ENCODE measurements at places on chromosomes 2 and 18.
A peak's percentile ranks its signal among the peaks of the same experiment; 100 is the strongest.

DNA sequence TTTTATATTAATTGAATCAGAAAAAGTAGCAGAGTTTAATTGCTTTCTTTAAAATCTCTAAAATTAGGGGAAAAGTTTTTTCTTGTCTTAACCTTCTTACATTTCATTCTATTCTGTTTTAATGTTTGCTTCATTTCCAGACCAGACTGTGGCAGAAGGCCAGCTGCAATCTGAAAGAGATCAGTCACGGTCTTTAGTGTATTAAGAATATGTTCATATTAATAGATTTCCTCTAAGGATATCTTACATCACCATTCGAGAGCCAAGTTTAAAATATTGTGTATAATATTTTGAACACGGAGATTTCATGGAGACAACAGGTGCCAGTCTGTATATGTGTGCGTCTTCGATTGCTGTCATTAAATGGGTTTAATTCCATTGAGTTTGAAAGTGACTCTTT, 230.9 kb upstream of the ZSWIM2 start:
- no peak for DNase-seq

GRCh38 chr2:62686012-62686685, 19.4 kb upstream of the EHBP1 start:
- no peak for DNase-seq

DNA sequence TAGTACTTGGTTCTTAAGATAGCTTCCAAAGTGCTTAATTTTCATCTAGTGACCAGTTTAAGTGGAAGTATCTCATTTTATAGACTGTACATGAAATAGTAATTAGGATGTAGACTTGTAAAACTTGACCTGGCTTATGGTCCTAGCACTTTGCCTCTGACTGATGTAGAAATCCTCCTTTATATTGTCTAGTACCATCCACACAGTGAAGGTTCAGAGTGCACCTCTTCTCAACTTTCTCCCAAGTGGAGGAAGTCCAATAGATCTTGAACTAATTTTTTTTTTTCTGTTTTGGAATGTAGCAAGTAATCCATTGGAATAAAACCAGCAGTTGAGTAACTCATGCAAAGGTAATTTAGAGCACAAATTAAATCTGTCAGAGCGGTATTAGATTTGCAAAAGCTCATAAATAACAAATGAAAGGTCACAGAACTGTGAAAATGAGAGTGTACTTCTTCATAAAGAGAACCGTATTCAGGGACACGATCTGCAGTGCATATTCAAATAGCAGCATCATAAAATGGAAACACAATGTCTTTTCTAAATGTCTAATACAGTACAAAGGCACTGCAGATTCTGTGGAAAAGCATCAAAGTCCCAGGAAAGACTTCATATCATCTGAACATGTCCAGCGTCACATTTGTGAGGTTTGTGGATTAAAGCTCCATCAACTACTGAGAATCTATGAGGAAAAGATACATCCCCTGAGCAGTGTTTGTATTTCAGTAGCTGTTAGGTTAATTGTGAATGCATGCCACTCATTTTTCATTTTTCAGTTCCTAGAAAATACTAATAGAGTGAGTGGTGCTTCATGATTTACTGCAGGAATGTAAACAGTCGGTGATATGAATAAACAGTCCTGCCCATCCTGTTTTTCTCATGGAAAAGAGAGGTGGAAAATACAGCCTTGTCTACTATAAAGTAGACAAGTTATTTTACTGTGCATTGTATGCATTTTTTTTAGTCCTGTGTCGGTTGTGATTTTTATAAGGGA, 100.7 kb downstream of the LYPD6 start:
- DNase-seq, result no peak

GRCh38 chr2:70010576-70011111, 49.2 kb upstream of the ASPRV1 start:
- DNase-seq, result no peak

DNA sequence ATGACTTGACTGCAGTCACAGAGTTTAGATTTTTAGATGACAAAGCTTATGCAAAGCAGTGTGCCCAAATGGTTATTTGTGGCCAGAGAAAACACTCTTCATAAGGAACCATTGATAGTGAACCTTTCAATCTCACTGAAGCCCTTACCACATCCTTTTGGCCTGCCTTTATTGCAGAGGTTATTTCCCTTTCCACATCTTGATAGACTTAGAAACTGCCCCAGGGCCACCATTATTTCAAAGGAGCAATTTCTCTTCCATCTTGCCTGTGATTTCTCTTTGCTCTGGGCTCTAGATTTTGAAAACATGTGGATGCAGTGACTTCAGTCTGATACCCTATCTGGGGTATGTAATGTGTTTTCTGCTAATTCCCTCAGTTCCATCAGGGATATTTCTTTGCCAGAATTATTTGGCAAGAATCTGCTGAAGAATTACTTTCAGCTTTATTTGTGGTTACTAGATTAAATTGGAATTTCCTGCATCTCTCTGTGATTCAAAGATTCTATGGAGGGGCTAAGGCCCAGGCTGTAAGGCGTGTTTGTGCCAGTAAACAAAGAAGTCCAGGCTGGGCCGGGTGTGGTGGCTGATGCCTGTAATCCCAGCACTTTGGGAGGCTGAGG, 51.0 kb downstream of the MOGAT1 start:
- DNase-seq, result no peak

GRCh38 chr2:73031725-73032701, 39.5 kb downstream of the SFXN5 start:
- no peak for DNase-seq

- no peak for DNase-seq
These were observed 1022.3 kb upstream of the CNTNAP5 start for GRCh38 chr2:123002660-123003248.

- no peak for DNase-seq
These were observed 446.7 kb downstream of the RNF144A start for GRCh38 chr2:7363906-7364305.

DNA sequence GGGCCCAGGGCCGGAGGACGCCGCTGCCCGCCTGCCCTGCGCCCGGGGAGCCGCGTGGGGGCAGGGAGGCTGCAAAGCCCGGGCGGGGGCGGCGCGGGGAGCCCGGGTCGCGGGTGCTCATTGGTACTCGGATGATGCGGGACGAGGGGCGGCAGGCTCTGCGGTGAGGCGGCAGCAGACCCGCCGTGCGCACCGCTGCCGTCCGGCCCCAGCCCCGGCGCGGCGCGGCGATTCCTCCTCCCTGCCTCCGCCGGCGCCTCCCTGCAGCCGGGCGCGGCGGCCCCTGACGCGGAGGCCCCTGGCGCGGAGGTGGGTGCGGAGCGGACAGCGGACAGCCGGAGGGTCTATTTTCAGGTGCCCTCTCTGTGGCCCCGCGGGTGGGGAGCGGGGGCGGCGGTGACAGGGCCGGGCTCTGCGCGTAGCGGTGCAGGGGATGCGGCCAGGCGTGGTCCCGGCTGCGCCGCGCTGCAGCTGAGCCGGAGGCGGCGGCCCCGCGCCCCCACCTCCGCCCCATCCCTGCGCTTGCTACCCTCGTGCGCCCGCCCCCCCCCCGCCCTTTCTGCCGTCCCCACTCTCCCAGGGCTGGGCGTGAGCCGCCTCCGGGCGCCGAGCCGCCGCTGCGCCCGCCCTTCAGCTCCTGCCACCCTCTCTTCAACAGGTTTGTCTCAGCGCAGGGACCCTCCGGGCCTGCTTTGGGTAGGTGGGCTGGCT, 640 bp downstream of the SPTBN1 start:
- no peak for DNase-seq

- no peak for DNase-seq
These were observed 53.6 kb downstream of the GALNT1 start for GRCh38 chr18:35635170-35635569.

- DNase-seq, result no peak
These were observed 3.9 kb upstream of the MYL1 start for GRCh38 chr2:210318891-210319290.

DNA sequence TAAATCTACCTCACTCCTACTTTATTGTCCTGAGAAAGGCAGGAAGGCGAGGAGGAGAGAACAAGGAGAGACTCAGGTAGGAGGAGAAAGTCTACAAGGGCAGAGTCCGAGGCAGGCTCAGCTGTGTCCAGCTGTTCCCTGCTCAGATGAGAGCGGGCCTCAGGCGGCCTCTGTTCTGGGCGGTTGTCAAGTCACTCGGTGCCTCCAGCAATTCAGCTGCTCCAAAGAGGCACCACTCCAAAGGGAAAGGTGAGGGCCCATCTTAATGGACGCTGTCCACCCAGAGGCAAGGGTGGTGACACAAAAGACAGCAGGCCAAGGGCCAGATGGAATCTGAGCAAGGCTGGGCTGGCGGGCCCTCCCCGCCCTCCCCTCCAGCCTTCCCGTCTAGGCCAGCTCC, 101.4 kb upstream of the EPAS1 start:
- no peak for DNase-seq

DNA sequence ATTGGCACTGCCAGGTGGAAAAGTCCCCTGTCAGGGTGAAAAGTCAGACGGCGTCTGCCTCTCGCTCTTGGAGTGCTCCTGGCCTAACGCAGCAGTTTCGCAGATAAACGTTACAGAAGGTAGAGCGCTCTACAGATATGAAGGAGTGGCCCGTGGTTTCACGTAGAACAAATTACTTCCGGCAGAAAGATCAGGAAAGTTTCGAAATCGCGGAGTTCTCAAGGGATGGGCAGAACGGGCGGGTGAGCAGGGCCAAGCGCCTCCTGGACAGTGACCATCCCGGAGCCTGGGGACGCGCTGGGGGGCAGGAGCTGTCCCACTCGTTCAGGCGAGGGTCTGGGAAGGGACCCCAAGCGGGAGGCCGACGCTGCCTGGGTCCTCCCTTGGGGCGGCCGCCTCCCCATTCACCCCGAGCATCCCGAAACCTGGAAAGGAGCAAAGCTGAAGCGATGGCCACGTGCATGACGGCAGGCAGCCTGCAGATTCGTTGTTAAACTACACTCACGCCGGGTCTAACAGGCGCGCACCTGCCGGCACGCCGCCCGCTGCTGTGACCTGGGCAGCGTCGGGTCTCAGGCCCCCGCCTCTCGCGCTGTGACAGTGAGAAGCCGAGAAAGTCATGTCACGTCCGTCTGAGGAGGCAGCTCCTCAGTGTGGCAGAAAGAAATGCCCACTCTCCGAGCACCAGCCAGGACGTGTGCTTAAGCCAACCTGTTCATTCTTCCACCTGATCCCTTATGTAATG, 122.9 kb upstream of the SALL3 start:
- DNase-seq, result no peak

DNA sequence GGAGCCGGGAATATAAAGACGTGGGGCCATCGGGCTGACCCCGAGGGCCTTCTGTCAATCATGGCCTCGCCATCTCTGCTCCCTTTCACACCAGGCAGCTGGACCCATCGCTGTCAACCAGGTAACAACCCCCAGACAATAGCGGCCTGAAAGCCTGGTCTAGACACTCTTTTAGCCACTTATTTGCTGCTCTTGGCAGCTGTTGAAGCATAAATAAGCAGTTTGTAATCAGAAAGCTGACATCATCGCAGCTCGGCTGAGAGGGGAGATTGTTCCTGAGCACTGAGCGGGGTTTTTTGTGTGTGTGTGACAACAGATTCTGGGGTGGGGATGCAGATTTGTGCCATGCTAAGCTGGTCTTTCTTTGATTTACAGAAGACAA, 423.6 kb upstream of the POU3F3 start:
- no peak for DNase-seq

- DNase-seq, result no peak
These were observed 101.0 kb downstream of the SLC25A12 start for GRCh38 chr2:171792886-171793580.

GRCh38 chr18:8661754-8662559, 43.4 kb upstream of the MTCL1 start:
- DNase-seq, result peak; percentile 90
